ENCODE measurements at places on chromosomes 2 and 18. TPM values are rescaled to one million over a fixed set of nuclear protein-coding genes. Genes with fewer than 3 reads are reported as not detected.

DNA sequence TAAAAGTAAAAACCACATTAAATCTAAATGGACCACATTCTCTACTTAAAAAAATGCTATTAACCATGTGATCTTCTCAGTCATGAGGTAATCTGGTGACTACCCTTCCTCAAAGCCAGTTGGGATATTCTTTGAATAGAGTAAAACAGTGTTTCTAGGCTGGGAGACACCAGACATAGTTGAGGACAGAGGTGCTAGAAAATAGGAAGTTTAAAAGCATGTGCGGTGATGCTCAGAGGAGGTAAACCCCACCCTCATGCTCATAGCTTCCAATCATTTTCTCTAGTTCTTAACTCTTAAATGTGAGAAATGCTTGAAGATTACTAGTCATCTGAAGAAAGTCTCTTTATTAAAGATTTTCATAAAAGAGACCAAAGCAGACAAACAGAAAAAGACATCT is 30.7 kb upstream of the ELAC1 start:
- H3K4me3 ChIP-seq = no peak overlapping the region
- H3K27me3 ChIP-seq = no peaks in the 10 kb centered on the region
- no peaks in the 10 kb centered on the region for H3K4me1 ChIP-seq
- peaks cover 3% of the 10 kb centered on the region for H3K36me3 ChIP-seq
- no peak for DNase-seq
- no peak overlapping the region for H3K27ac ChIP-seq

GRCh38 chr18:67517444-67517765 is 885 bp upstream of the DSEL start:
- no peak overlapping the region for H3K4me3 ChIP-seq
- DNase-seq = no peak
- H3K27ac ChIP-seq = no peak overlapping the region
- H3K36me3 ChIP-seq = no peaks in the 10 kb centered on the region
- no peaks in the 10 kb centered on the region for H3K4me1 ChIP-seq

HOXD13 gene
- total RNA-seq = not detected

DNA sequence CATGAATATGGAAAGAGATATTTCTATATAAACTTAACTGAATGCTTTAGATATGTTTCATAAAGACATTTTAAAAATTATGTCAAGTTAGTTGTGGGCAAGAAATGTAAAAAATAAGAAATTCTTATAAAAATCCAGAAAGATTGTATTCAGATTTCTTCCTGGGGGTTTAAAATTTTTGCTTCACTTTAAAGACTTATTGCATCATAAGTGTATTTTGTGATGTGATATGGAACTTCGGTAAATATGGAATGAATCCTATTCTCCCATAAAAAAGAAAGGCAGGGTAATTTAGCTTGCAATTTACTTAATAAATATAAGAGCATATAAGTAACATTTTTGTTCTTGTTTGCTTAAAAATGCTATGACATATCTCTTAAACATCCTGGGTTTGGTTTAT is 104.8 kb upstream of the CWC22 start:
- no peak overlapping the region for H3K27ac ChIP-seq
- no peak overlapping the region for H3K4me3 ChIP-seq
- H3K4me1 ChIP-seq = no peaks in the 10 kb centered on the region
- no peaks in the 10 kb centered on the region for H3K27me3 ChIP-seq
- no peaks in the 10 kb centered on the region for H3K36me3 ChIP-seq

CIB4 gene
- not detected for total RNA-seq
